Keratinocyte (primary cell): ENCODE measurements at places on chromosomes 2 and 18.

- no peak for DNase-seq
These were observed 19.0 kb upstream of the TMEM247 start for GRCh38 chr2:46460241-46460921.

DNA sequence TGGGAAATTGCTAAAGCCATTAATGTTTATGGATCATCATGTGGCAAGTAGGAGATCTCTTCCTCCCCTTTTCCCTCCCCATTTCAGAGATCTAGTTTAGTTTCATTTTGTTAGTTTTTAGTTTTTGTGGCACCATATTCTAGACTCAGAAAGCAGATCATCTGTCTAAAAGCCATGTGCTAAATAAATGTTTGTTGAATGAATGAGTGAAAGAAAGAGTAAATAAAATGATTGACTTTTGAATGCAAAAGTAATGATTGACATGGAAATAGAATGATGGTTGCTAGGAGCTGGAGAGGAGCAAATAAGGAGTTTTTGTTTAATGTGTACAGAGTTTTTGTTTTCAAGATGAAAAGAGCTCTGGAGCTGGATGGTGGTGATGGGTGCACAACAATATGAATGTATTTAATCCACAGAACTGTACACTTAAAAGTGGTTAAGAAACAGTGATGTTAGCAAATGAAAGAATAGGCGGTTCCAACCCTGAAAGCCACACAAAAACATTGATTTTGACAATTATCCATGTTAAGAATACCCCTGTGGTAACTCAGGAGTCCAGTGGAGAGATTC is 23.6 kb downstream of the TMEM178A start:
- DNase-seq, result no peak

GRCh38 chr18:48031641-48032040 is 101.2 kb upstream of the SMAD2 start:
- no peak for DNase-seq

GRCh38 chr18:48638896-48639771 is 100.3 kb downstream of the CTIF start:
- no peak for DNase-seq

GRCh38 chr2:159614534-159615366 is 1.6 kb downstream of the BAZ2B start:
- DNase-seq, result no peak

GRCh38 chr18:7941533-7941932 is 374.4 kb downstream of the PTPRM start:
- DNase-seq, result no peak

DNA sequence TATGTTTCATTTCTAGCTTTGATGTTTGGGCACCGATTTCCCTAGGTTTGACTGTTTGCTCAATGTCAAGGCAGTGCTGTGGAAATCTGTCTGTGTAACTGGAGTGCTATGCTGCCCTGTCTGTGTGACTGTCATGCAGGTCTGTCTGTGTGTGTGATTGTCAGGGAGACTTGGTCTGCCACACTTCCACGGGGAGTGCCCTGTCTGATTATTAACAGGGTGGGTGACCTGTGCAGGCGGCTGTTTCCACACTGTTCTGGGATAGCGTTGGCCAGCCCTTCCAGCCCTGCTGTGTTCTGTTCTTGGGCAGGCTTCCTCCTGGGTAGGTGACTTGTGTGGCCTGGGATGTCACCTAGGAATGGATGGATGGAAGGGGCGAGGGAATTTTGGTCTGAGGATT is 85.3 kb downstream of the FHOD3 start:
- no peak for DNase-seq

DNA sequence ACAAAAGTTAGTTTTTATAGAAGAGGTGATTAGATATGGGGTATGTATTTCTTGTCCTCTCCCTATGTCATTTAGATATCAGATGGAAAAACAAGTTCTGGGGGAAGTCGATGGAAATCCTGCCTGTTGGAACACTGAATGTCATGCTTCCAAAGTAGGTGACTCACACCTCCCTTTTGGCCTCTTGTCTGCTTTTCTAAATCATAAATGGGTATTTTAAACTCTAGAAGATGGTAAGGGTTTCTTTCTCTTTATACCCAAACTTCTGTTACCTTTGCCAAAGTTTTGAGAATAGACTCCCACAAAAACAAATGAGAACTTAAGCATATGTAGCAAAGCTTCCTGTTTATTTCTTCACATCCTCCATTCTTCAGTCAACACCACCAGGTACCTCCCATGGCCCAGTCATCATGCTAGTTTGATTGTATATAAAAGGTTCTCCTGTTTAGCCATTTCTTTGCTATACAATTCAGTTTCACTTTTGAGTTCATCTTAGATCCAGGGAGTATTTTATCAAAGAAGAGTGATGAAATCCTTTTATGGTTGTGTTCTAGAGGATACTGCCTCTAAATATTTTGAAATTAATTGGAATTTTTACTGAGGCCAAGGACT is 63.9 kb downstream of the PRKRA start:
- DNase-seq, result no peak

GRCh38 chr2:12931186-12931844 is 214.6 kb downstream of the TRIB2 start:
- DNase-seq, result no peak

DNA sequence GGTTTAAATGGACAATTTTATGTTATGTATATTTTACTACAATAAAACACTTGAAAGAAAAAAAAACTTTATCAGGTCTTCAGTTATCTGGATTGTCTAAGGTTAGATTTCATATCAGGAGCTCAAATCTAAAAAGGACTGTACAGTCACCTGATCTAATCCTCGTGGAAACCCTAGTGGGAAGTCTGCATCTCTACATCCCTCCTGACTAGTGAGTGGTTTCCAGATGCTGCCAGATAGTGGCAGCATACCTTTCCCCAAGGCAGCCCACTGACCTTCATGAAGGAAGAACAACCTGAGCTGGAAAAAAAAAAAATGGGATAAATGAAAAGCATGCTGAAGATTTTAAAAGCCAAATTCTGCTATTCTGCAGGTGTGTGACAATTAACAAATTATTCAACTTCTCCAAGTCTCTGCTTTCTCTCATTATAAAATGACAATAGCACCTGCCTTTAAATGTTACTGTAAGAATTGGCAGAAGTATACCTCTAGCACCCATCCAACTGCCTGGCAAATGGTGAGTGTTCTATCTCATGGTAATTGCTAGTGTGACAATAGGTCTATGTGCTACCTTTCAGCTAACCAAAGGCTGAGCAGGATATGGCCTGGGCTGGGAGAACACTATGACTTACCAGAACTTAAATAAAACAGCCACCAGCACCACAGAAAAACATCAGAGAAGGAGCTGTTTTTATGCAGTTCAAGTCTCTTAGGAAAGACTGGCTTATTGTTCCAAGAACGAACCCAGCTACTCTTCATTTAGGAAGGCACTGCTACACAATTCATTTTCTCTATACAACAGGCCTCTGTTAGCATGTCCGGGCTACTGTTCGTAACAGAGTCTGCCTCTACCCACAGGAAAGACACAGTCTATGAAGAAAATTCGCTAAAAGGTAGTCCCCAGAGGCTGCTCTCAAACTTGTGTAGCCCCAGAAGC is 8.6 kb downstream of the CLASP1 start:
- no peak for DNase-seq

GRCh38 chr2:19989667-19990415 is at the start of gene WDR35:
Gene WDR35, minus strand, starts transcription at chr2:19990105. Its CDS starts 90 bp downstream, at chr2:19990015.
- DNase-seq, result peak; percentile 46

- DNase-seq, result no peak
These were observed 153.6 kb upstream of the COL3A1 start for GRCh38 chr2:188820576-188820975.
